Kasumi-1 (cell line): ENCODE measurements at places on chromosomes 16 and 17.

DNA sequence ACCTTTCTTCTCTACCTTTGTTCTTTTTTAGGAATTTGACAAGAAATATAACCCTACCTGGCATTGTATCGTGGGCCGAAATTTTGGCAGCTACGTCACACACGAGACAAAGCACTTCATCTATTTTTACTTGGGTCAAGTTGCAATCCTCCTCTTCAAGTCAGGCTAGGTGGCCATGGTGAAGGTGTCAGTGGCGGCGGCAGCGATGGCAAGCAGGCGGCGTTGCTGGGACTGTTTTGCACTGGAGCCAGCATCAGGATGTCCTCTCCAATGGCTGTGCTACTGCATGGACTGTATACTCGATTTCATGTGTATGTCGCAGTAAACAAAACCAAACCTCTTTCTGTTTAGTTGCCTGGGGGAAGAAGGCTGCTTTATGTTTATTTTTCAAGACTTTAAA, 5.9 kb downstream of the DYNLL2 start:
- DNase-seq, result no peak

DNA sequence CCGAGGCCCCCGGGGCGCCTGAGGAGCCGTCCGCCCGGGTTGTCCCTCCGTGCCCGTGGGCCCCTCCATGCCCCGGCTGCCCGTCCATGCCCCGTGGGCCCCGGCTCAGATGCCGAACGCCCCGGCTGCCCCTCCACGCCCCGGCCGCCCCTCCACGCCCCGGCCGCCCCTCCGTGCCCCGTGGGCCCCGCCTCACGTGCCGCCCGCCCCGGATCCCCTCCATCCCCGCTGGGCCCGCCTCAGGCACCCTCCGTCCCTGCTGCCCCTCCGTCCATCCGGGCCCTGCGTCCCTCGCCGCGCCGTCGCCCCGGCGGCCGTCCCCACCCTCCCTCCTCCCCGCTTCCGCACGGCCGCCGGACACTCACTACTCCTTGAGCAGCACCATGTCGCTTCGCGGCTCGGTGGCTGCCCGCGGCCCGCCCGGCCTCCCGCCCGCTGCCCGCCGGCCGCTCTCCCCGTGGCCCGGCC, 382 bp downstream of the PITPNA start:
- no peak for DNase-seq

GRCh38 chr17:6867849-6868248, 36.3 kb upstream of the TEKT1 start:
- DNase-seq, result no peak

DNA sequence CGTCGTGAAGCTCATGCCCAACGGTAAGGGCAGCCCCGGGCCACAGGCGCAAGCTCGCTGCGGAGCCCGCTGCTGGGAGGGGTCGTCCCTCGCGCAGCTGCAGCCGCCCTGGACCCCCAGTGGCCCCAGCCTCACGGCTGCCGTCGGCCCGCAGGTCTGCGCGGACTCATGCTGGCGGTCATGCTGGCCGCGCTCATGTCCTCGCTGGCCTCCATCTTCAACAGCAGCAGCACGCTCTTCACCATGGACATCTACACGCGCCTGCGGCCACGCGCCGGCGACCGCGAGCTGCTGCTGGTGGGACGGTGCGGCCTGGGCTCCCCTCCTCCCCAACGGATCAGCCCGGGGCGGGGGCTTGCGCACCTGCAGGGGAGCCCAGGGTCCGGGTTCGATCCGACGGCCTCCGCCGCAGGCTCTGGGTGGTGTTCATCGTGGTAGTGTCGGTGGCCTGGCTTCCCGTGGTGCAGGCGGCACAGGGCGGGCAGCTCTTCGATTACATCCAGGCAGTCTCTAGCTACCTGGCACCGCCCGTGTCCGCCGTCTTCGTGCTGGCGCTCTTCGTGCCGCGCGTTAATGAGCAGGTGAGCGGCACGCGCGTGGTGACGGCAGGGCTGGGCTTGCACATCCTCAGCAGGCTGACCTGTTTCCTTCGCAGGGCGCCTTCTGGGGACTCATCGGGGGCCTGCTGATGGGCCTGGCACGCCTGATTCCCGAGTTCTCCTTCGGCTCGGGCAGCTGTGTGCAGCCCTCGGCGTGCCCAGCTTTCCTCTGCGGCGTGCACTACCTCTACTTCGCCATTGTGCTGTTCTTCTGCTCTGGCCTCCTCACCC, 5.8 kb downstream of the SLC5A2 start:
- no peak for DNase-seq

GRCh38 chr16:53937161-53937880, 233.4 kb downstream of the FTO start:
- DNase-seq, result no peak

- no peak for DNase-seq
These were observed 20.6 kb upstream of the GAN start for GRCh38 chr16:81293909-81294802.

- no peak for DNase-seq
These were observed 1793.0 kb downstream of the TP53TG3F start for GRCh38 chr16:35252356-35252936.

- DNase-seq, result no peak
These were observed 116.4 kb upstream of the RCVRN start for GRCh38 chr17:10021272-10021984.

DNA sequence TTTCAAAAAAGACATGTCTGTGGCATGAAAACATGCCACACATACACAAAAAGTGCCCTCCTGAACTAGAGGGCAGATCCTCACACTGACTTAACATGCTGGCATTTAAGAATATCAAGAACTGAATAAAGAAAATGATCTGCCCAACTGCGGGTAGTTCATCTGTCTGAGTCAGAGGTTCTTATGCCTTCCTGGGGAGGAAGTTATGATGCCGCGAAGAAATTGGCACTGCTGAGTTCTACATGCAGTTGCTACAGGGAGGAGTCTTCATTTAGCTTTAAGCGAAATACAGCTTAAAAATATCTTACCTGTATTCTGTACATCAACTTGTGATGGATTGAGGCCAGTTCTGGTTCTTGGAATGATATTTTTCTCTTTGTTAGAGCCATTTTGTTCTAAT, 6.3 kb downstream of the ALDH3A2 start:
- DNase-seq, result no peak

GRCh38 chr17:82021900-82022309, 773 bp downstream of the CENPX start:
- DNase-seq, result no peak

DNA sequence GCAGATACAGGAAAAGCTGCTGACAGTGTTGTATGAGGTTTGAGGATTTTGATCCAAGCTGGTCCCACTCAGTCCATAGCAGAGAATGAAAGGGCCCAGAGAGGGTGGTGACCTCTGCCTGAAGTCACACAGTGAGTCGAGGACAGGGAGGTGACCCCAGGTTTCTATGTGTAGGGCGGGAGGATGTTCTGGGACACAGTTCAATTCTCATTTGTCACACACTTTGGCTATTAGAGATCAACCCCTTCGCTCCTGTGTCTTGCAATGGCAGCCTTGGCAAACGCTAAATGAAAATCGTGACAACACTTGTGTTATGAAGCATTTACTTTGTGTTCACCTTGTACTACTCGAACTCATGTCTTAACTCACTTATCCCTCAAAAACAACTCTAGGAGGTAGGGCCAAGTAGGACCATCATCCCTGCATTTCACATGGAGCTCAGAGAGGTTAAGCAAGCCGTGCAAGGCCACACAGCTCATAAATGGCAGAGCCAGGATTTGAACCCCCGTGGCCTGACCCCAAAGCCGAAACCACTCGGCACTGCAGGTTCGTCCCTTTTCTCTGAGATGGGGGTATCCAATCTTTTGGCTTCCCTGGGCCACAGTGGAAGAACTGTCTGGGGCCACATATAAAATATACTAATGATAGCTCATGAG, 10.2 kb downstream of the DEXI start:
- DNase-seq, result no peak

DNA sequence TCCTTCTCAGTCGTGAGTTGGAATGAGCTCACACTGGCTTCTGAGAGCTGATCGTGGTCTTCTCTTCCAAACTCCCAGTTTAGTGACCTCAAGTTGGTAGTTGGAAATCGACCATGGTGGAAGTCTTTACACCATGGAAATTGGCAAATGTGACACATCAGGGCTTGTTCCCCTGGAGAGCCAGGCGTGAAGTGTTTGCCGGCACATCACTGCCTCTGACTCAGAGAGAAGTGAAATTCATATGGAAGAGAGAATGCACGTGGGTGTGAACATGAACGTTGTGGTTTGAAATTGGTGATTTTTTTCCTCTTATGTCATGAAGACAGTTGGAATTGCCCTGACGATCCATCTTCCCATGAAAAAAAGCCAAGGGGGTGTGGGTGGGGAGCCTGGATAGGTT, 47.4 kb downstream of the AXIN2 start:
- no peak for DNase-seq

DNA sequence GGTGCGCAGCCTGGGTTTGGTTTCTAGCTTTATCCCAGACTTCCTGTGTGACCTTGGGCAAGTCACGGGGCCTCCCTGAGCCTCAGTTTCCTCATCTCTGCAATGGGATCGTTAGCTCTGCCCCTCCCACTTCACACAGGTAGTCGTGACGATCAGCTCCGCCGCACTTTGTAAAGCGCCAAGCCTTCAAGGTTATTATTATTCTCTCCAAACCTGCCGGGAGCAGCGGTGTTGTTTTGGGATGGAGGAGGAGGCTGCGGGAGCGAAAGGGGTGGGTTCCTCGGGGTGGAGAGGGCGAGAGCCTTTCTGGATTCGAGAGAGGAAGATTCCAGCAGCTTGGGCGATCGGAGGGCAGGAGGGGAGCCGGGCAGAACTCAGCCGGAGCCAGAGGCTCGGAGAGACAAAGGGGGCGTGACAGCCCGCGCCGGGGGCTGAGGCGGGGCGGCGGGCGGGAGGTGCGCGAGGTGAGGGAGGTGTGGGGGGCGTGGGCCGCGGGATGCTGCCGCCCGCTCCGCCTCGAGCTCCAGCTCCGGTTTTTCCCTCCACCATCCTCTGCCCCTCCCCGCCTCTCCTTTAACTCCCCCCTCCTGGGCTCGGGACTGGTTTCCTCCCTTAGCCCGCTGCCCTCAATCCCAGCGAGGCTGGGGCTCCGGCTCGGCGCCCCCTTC, at the start of gene EFNB3:
Gene EFNB3, plus strand, starts transcription at position 602 of the 668 bp plus-strand sequence. CDS start 397 bp downstream, outside the sequence.
- peak; percentile 2 for DNase-seq

GRCh38 chr17:55673743-55674506, 48.7 kb downstream of the TMEM100 start:
- peak; percentile 82 for DNase-seq

DNA sequence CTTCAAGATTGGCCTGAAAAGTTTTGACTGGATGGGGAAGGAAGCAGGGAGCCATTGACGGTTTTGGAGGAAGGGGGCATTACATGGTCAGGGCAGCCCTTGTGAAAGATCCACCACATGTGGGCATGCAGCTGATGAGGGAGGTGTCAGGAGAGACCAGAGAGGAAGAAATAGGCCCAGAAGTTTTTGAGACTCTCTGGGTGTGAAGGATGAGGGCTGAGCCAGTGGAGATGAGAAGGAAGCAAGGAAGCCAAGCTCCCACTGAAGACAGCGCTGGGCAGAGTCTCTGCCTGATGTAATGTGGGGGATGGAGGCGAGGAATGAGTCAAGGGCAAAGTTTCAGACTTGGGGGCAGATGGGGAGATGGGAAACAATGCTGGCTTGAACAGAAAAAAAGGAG, 530 bp downstream of the CCL17 start:
- DNase-seq, result no peak

DNA sequence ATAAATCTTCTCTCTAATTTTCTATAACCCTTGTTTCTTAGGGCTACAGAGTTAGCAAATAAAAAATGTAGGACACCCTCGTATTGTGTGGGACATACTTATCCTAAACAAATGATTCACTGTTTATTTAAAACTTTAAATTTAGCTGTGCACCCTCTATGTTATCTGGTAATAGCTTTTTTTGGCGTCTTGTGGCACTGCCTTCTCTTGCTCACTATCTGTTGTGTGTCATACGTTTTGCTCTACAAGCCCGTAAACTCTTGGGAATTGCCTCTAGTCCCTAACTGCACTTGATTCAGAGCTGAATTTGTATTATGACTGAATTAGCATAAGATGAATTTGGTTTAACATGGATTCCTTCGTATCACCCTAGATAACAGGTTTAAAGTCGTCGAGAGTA, 144.3 kb upstream of the MYOCD start:
- DNase-seq, result no peak
